Stimulated activated CD8-positive, alpha-beta memory T cell treated with anti-CD3 and anti-CD28 coated beads, Interleukin-7, amount 100 ng/mL, for 48 hours (primary cell): ENCODE measurements at places on chromosomes 13 and 19.

GRCh38 chr13:78139765-78140164, 221.1 kb upstream of the EDNRB start:
- no peak for DNase-seq

GRCh38 chr13:45851171-45851921, at the start of gene SIAH3:
TSS of gene SIAH3 (minus strand) at chr13:45851753. CDS start at chr13:45851629, 124 bp downstream.
- no peak for DNase-seq

DNA sequence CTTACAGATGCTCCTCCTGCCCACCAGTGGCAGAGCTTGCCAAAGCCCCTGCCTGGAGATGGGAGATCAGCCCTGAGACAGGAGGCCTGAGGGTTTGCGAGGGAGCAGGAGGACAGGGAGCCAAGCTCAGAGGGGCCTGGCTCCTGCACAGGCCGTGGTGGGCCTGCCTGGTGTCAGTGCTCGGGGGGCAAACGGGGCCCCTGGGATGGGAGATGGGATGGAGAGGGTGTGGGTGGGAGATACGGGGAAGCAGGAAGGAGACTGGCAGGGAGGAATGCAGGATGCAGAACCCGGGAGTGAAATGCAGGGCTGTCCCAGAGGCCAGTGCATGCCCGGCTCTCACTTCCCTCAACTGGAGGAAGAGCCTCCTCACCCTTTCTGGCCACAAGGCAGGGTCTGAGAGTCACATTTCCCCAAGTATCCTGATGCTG, 19.9 kb downstream of the ELAVL1 start:
- no peak for DNase-seq

DNA sequence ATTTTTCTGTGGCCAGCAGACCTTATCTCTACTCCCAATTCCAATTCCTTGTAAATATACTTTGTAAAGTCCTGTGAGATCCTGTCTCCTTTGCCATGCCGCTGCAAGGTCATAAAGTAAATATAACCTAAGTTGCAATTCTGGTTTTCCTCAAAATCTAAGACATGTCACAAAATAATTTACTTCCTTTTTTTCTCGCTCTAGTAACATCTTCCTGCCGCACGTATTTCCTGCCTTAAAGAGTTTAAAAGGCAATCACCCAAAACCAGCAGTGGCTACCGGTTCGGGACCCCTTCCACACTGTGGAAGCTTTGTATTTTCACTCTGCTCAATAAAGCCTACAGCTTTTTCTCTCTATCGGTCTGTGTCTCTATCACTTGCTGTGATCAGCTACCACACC, 832.0 kb upstream of the SLITRK5 start:
- DNase-seq = no peak

DNA sequence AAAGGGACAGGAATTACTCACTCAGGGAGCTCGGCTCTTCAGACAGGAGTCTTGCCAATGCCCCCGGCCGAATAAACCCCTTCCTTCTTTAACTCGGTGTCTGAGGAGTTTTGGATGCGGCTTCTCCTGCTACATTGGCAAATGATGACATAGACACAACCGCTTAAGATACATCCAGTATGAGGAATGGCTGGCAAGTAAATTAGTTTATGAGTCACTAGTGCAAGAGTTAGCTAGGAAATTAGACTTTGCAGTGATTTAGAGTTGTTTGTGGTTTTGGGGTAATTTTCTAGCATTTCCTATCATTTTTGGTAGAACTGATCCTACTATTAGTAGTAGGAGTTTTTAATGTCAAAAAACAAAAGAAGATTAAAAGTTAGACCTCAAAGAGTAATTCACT, 166.2 kb downstream of the SLITRK1 start:
- DNase-seq = no peak

- no peak for DNase-seq
Observed at GRCh38 chr13:89457977-89458376, 1786.8 kb downstream of the SLITRK5 start.

DNA sequence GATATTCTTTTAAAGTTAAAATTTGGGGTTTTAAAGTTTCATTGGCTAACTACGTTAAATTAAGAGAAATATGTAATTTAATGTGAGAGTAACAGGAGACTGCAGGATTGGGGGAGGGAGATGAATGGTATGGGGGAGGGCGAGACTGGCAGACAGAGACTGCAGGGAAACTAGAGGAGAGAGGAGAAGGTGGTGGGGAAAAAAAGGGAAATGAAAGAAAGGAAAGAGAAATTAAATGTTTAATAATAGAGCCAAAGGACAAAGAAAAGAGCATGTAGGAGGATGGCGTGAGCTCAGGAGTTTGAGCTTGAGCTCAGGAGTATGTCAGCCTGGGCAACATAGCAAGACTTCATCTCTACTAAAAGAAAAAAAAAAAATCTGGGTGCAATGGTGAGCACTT, 115.9 kb downstream of the RFC3 start:
- DNase-seq = no peak

- no peak for DNase-seq
Observed at GRCh38 chr13:50355797-50356196, 340.6 kb downstream of the KCNRG start.

DNA sequence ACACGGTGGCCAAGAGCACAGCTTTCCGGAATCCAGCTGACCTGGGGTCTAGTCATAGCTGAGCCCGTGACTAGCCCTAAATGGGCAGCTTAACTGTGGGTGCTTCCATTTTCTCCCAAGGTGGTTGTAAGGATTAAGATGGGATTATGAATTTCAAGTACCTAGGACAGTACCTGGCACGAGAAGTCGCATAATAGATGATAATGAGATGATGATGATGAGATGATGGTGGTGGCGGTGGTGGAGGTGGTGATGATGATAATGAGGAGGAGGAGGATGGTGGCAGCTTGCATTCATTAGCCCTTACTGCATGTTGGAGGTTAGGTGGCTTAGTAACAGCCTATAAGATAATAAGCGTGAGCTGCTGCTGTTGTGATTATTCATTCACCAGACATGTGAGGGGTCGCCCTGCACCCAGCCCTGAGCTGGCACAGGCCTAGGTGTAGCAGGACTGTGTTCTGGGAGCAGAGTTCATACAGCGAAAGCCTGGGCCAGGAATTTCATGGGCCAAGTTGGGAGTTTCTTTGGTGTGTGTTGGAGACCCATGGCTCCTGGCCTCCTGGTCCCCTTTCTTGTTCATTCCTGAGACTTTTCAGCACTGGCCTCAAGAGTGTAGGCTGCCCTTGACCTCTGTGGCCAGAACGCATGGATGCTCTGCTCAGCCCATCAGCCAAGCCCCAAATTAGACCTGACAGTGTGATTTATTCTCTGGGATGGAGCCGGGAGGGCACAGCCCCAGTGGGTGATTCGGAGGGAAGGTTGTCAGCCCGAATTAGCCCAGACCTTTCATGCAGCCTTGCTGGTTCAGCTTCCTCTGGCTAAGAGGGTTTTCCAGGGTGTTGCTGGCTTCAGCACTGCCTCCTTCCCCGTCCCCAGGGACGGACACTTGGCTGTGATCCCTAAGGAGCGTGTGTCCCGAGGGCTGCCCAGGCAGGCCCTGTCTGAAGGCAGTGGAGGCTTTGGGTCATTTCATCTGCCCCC, 128.8 kb downstream of the SIPA1L3 start:
- no peak for DNase-seq

GRCh38 chr13:48644951-48645350, 8.8 kb upstream of the CYSLTR2 start:
- DNase-seq = no peak

GRCh38 chr13:22793598-22794134, 387.1 kb upstream of the SGCG start:
- no peak for DNase-seq
